Kasumi-1 (cell line): ENCODE measurements at places on chromosomes 5 and 9.
A peak's percentile ranks its signal among the peaks of the same experiment; 100 is the strongest.

- DNase-seq, result no peak
These were observed 5.9 kb downstream of the MED10 start for GRCh38 chr5:6372251-6373080.

- DNase-seq, result no peak
These were observed 4.6 kb downstream of the RPP25L start for GRCh38 chr9:34607331-34607730.

- DNase-seq, result no peak
These were observed 111.0 kb upstream of the NFIB start for GRCh38 chr9:14424983-14425382.

- DNase-seq, result no peak
These were observed 23.9 kb downstream of the DCP2 start for GRCh38 chr5:113000466-113000865.

GRCh38 chr5:1266791-1267190 lies 28.1 kb downstream of the TERT start:
- DNase-seq, result no peak

- DNase-seq, result no peak
These were observed 10.8 kb upstream of the PLIN2 start for GRCh38 chr9:19138084-19138483.

DNA sequence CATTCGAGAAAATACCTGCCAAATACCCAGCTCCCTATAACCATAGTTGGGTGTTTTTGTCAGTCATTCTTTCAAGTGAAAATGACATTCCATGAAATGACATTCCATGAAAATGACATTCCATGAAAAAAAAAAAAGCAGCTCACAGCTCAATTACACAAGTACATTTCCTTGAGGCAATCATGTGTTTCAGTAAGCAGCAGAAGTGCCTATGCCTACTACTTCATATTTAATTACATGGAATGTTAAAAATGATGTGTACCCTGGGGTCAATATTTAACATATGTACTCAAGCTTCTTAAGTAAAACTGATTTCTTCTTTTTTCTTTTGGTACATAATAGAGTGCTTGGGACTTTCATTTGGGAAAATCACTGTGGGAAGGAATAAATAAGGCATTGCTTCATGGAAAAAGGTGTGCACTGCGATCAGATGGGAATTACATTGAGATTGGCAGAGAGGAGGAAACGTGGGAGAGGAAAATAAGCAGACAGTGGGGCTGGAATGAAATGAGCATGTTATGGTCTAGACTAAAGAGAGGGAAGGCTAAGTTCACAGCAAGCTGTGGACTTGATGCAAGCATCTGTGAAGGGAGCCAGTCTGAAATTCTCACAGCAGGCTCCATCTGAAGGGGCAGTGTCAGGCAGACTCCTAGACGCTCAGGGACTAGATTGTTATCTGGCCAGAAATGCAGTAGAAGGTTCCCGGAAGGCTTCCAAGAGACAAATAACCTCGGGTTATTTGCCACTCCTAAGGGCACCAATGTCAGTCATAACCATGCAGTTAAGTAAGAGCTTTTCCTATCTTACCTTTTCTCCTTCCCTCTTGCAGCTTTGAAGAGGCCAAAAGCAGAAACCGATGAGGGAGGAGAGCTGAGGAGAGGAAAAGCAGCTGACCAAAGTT lies 15.2 kb upstream of the SPATA9 start:
- no peak for DNase-seq

- DNase-seq, result no peak
These were observed 20.9 kb downstream of the FOXI1 start for GRCh38 chr5:170126626-170127025.

GRCh38 chr5:57725658-57726504 lies 243.3 kb upstream of the ACTBL2 start:
- DNase-seq, result peak; percentile 47

DNA sequence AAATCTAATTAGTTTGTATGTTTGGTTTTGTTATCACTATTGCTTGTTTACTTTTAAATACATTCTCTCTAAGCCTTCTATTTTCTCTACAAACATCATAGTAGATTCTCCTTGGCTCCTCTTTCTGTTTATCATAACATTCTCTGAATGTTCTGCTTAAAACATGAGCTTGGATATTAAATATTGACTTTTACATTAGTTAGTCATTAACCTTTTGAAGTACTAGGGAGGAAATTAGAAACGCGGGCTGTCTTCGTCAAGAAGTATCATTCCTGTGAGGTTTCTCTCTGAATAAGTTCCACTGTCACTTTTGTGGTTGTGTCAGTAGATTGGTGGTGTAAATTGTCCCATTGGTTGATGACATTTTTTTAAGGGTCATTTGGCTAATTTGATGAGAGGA lies 821.5 kb downstream of the EFNA5 start:
- DNase-seq, result no peak

- DNase-seq, result no peak
These were observed 14.9 kb downstream of the GLDC start for GRCh38 chr9:6630502-6631206.

DNA sequence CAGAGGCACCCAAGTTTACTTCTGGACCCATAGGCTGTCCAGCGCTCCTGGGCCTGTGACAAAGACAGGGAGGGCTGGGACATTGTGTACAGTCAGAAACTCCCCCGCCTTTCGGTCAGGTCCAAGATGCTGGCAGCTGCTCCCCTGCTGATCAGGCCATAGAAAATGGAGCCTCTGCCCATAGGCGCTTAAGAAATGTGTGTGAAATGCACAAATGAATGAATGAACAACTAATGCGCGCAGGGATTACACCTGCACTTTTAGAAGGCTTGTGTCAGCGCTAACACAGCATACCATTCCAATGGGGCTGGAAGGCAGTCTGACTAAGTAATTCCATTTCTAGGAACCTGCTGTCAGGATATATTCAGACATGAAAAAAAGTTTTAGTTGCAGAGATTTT lies 16.3 kb downstream of the PTPN3 start:
- DNase-seq, result no peak

GRCh38 chr9:134962065-134962972 lies 44.6 kb upstream of the FCN1 start:
- DNase-seq, result no peak

- peak; percentile 81 for DNase-seq
These were observed 78.2 kb downstream of the ANKRD55 start for GRCh38 chr5:56154732-56155484.

DNA sequence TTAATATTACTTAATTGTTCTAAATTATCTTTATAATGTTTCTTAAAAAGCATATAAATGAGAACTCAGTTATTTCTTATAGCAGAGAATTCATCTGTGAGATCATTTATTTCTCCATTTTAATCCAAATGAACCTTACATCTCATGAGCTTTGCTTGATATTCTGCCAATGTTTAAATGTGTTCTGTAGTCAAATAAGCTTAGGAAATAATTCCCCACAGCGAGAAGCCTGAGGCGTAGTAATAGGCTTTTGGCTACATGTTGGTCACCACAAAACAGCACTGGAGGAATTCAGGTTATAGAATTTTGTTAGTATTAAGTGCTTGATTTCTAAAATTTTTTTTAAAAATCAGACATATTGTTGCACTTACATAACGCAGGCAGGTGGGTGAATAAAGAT lies 585.3 kb upstream of the RORB start:
- no peak for DNase-seq

DNA sequence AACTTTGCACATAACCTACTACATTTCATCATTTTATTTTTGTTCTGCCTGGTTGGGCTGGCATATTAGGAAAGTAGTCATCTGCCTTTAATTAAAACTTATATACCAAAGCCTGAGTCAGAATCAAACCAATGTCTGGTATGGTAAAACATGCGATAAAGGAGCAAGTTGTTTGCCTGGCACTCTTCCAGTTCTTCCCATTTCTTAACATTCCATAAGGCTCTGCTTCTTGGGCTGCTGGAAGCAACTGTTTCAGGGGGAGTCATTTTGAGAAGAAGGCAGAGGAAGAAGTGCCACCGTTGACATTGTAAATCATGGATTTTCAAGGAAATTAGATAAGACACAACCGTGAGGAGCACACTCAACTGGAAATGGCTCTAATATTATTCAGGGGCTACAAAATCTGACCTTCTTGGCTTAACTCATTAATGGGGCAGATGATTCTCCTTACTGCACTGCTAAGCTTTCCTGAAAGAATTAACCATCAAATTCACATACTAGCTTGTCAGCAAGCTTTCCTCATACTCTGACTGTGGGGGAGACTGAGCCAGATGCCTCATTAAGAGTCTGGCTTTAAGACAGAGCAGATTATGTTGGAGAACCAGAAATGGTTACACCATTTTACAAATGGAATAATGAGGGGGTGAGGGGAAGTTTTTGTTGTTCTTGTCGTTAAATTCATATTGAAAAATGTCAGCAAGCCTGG lies 391.0 kb downstream of the TMEM232 start:
- DNase-seq, result no peak

GRCh38 chr5:41670854-41671479 lies 160.6 kb upstream of the PLCXD3 start:
- no peak for DNase-seq

DNA sequence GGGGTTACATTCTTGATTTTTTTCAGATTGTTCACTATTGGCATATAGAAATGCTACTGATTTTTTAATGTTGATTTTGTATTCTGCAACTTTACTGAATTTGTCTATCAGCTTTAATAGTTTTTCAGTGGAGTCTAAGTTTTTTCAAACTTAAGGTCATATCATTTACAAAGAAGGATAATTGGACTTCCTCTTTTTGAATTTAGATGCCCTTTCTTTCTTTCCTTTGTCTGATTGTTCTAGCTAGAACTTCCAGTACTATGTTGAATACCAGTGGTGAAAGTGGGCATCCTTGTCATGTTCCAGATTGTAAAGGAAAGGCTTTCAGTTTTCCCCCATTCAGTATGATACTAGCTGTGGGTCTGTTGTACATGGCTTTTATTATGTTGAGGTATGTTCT lies 49.3 kb downstream of the SREK1 start:
- DNase-seq, result peak; percentile 10

GRCh38 chr5:150412319-150413175 lies at the start of gene CD74:
Gene CD74, minus strand, starts transcription at chr5:150412910. Its CDS starts 161 bp downstream, at chr5:150412749.
- DNase-seq, result peak; percentile 76

DNA sequence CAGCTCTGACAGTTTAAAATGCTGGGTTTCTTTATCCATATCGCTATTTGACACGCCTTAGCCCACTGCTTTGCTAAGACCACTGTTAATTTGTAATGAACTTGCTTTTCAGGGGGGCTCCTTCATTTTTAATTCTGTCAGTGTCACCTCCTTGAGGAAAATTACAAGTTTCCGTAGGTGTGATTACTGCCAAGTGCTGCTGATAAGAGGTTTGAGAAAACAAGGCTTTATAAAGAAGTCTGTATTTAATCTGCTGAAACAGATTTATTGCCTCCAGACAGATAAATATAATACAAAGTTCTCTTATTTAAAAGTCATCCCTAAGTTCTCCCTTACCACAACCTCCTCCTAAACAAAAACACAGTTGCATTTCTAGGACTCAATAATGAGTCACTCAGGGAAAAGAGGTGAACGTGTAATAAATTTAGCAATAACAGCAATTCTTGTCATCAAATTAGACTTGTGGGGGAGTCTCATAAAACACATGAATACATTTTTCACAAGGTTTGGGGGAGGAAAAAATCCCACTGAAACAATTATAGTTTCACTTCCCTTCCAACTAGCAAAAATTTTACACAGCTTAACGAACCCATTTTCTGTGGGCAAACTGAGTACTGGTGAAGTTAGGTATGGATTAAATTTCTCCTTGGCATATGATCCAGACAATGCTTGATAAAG lies 72.8 kb downstream of the MAPKAP1 start:
- no peak for DNase-seq

GRCh38 chr9:97046228-97046627 lies 7.3 kb upstream of the CTSV start:
- no peak for DNase-seq

DNA sequence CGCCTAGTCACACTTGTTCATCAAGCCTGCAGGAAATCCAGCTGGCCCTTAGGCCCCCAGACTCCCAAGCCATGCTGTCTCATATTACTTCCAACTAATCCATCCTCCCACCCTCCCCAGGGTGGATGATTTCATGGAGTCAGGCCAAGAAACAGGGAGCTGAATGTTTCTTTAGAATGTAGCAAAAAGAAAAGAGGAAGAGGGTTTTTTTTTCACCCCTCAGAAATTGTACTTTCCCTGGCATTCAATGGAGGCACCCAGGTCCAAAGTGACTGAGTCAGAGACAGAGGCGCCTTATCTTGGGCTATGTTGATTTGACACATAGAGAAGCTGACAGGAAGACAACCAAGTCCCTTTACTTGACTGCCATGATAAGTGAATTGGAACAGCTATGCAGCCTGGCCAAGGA lies 260.2 kb upstream of the NR4A3 start:
- no peak for DNase-seq

DNA sequence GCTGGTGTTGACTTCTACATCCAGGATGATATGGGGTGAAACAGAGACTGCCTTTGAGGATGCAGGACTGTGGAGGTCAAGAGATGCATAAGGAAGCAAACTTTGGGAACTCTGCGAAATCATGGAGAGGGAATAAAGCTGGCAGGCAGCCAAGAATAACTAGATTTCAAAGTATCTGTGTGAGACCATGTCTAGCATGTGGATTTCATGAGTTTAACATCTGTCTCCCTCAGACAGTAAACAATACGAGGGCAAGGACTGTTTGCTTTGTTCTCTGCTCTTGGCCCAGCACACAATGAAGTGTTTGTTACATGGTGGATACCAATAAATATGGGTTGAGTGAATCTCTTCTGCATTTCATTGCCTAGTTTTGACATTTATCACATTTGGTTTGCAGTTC lies 71.3 kb downstream of the RASEF start:
- DNase-seq, result no peak

DNA sequence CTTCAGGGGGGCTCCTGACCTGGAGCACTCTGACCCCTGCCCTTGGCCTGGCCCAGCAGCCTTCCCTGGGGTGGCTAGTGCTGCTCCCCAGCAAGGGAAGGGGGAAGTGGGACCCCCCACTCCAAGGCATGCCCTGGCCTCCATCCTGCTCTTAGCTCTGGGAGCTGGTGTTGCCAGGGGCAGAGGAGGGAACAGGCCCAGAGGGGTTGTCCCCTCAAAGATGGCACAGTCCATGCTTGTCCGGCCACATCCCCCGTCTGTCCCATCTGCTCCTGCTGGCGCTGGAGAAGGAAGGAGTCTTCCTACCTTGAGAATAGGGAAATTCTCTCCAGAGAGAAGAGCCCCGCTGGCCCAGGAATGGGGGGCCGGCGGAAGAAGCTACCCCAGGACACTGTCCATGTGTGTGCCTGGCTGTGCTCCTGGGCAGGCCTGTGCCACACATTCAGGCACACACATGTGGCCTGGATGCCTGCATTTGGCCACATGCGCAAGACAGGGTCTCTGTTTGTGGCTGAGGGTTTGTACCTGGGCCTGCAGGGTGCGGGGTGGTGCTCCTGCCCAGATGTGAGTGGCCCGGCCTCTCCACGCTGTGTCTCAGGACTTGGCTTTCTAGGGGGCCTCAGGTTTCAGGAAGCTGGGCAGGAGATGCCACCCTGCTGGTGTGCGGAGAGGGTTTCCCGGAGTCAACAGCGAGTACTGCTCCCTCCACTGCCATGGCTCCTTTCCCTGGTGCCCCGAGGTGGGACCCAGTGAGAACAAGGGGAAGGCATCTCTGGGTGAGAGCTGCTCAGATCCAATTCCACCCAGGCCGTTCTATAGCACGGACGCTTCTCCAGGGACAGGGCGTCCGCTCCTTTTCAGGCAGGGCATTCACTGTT lies 247.1 kb downstream of the PBX3 start:
- DNase-seq, result no peak
